ENCODE measurements at places on chromosomes 2 and 18.

- DNase-seq: no peak
These were observed 94.3 kb downstream of the CDCA7 start for GRCh38 chr2:173448938-173449471.

- DNase-seq: no peak
These were observed 37.3 kb downstream of the CYRIA start for GRCh38 chr2:16628314-16628713.

DNA sequence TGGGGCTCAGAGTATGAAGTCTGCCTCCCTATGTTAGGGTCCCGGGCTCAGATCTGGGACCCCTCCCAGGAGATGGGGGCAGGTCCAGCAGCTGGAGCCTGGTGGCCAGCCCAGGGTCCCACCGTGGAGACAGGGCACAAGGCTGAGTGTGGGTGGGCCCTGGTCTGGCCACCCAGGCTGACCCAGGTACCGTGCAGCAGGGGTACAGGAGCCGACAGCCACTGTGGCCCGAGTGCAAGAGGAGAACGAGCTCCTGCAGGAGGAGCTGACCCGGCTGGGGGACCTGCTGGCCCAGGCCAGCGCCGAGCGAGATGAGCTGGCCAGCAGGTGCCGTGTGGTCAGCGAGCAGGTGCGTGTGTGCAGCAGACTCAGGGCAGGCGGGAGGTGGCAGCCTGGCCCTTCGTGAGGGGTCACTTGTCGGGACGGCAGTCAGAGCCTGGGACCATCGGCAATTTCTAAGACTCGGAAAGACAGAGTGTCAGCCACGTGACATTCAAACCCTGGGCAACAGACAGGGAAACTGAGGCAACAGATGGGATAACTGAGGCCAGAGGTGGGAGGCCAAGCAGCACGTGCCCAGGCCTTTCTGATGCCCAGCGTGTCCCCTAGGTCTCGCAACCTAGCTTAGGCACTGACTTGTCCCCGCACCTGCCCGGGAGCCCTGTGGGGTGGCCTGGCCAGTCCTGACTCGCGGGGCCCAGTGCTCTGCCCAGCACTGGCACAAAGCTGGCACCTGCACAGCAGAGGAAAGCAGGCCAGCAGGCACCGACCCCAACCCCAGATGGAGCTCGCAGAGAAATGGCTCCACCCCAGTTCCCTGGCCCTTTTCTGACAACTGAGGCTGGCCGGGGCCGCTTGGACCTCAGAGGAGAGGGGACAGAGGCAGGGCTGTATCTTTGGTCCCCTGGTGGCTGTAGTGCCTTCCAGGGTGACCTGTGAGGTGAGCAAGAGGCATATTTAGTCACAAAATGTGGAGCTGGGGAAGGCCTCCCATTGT lies 13.9 kb downstream of the CROCC2 start:
- no peak for DNase-seq

- no peak for DNase-seq
These were observed 355.9 kb upstream of the HNRNPA3 start for GRCh38 chr2:176856683-176857082.

GRCh38 chr2:222214885-222215284 lies 83.9 kb downstream of the PAX3 start:
- DNase-seq: no peak

- DNase-seq: no peak
These were observed 59.2 kb downstream of the DOCK10 start for GRCh38 chr2:224982910-224983711.

DNA sequence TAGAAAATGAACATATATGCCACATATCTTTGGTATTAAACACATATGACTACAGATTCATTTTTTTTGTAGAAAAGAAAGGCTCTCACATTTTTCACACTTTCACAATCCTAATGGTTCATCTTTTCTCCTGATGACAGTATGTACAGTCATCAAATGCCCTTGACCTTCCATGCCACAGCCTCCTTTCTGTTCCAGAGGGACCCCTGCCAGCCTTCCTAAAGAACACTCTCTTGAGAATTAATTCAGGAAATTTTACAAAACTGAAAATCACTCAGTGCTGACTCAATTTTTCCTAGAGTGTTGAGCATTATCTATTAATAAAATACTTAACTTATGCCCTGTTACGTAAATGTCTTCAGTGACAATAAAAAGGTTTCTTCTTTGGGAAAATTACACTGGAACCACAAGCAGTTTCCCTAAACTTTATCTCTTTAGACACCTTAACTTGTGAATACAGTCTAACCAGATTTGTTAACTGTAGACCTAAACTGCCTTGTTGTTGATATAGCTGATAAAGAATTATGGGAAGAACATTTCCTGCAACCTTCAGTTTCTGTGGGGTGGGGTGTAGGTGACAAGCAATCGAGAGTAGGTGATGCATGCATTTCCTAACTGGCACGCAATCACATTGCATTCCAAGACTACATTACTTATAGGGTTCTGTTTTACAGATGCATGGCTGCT lies 15.3 kb upstream of the ACOXL start:
- no peak for DNase-seq

DNA sequence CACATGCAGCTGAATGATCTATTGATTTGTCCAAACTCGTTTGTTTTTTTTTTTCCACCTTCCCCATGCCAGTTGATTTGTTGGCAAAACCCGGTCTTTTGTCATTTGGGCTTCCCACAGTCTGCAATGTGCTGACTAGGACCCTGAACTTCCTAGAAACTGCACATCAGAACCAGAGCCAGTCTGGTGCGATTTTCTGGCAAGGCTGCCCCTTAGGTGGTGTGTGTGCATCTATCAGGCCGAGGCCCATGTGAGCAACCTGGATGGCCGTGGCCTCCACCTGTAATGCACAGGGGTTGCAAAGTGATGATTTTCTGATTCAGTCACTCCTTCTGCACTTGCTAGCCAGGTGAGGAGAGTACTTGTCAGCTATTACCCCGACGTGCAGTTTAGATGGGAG lies 47.8 kb downstream of the NCK2 start:
- no peak for DNase-seq

DNA sequence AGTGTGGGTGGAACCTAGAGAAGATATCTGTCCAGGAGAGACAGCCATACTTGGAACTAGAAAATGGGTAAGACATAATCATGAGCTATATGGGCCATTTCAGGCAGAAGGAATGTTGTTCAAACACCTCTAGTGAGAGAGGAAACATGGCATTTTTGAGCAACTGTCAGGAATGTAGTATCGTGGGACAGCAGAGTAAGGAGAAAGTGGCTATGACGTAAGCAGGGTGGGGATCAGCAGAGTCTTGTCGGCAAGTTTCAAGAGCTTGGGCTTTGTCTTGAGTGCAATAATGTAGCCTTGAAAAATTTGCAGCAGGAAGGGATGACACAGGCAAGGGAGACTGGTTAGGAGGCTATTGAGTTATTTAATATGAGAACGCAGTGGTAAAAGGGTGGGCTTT lies 20.4 kb downstream of the SERPINB7 start:
- DNase-seq: no peak

DNA sequence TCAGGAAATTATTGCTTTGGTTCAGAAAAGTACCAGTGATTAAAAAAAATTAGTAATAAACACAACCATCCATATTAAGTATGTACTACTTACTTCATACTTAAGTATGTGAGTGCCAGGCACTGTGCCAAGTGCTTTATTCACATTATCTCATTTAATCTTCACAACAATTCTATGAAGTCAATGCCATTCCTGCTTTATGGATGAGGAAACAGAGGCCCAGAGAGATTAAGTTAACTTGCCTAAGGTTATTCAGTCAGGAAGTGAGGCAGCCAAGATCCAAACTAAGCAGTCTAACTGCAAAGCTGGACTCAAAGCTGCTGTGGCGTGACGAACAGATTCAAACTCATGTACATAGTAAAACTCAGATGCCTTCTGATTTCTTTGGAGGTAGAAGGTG lies 22.3 kb downstream of the DTNB start:
- no peak for DNase-seq

GRCh38 chr2:71930049-71930681 lies 217.5 kb downstream of the CYP26B1 start:
- no peak for DNase-seq

- DNase-seq: no peak
These were observed 239.9 kb downstream of the ZNF516 start for GRCh38 chr18:76255070-76255683.

GRCh38 chr2:227163485-227163997 lies 464 bp downstream of the COL4A4 start:
- DNase-seq: no peak

GRCh38 chr18:79490626-79491041 lies 94.9 kb downstream of the NFATC1 start:
- no peak for DNase-seq

GRCh38 chr2:174776223-174776622 lies 12.0 kb upstream of the CHRNA1 start:
- no peak for DNase-seq

DNA sequence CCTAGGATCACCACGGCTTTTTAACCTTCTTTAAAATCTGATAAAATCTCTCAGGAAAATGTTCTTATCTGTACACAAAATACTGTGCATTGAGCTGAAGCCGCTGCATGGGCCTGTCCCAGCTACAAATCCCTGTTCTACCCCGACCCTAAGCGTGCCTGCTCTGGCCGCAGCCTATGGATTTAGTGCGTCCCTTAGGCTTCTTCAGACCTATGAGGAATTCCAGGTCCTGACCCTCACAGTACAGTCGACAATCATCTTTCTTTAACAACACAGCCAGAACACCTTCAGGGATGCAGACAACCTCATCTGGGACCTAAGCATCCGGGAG lies 477 bp upstream of the WDCP start:
- no peak for DNase-seq

GRCh38 chr18:11785444-11786055 lies 65.7 kb upstream of the CHMP1B start:
- no peak for DNase-seq

- DNase-seq: no peak
These were observed 13.9 kb downstream of the TMEM17 start for GRCh38 chr2:62492048-62492447.

DNA sequence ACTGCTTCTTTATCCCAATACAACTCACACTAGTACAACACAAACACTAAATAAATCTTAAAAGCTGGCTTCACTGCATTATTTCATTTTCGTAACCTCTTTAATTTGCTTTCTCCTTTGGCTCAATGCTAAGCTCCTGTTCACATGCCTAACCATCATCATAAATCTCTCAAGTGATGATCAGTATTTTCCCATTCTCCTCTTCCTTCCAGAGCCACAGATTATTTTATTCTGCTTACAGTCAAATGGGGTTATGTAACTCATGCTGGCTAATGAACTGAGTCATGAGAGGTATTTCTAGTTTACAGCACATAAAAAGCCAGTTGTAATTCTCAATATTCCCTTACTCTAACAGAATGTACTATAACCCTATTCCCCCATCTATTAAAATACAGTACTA lies 350.4 kb upstream of the ZC3H15 start:
- DNase-seq: no peak

DNA sequence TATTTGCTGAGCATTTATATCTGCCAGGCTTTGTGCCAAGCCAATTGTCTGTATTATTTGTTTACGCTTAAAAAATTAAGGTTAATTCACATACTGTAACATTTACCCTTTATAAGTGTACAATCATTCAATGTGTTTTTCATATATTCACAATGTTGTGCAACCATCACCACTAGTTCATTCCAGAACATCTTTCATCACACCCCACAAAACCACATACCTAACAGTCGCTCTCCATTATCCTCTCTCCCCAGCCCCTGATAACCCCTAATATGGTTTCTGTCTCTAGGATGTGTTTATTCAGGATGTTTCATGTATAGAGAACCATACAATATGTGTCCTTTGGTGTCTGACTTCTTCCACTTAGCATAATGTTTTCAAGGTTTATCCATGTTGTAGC lies 234.1 kb downstream of the INSIG2 start:
- DNase-seq: no peak

DNA sequence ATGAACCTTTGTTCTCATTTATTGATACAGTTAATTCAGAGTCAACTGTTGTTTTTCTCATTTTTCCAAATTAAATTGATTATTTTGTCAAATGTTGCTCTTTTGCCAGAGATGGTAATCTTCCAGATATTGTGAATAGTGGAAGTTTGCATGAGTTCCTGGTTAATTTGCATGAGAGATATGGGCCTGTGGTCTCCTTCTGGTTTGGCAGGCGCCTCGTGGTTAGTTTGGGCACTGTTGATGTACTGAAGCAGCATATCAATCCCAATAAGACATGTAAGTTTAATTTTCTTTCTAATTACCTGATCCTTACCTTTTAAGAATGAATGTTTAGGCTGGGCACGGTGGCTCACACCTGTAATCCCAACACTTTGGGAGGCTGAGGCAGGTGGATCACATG lies 7.8 kb downstream of the CYP20A1 start:
- DNase-seq: no peak

DNA sequence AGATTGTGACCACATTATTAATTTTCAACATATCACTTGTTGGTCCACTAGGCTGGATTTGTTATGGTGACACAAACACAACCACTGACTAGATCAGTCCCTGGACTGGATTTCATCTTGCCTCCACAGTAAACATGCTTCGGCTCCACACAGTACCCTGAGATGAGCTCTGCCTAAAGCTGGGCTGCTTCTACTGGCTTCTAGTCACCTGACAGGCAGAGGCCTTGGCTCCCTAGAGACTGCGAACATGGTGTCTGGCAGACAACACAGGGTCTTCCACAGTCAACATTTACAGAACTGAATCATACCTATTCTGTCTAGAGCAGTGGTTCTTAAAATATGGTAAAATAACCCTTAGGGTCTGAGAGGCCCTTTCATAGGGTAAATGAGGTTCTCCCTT lies 69.2 kb downstream of the RIT2 start:
- no peak for DNase-seq

GRCh38 chr2:214713080-214713830 lies 96.2 kb downstream of the BARD1 start:
- DNase-seq: no peak

All from cortex of kidney (tissue), 1 donor.